Cortex of kidney (tissue), 1 donor: ENCODE measurements at places on chromosomes 13 and 19.

GRCh38 chr19:18062028-18062427 is 24.7 kb downstream of the IL12RB1 start:
- DNase-seq = no peak

DNA sequence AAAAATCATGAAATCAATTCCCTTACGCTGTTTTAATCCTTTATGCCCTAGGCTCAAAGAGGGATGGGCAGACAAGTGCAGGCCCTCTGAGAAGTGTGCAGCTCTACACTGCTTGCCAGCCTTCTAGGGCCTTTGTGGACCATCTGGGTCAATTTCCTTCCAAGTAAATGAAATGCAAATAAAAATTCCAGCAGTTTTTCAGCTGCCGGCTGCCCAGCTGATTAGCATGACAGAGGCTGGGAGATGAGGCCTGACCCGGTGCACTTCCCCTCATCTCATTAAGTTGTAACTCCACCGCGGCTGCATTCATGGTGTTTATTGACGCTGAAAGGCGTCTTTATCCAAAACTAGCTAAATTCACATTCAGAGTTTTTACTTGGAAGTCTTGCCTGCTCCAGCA is 47.5 kb upstream of the GSX1 start:
- no peak for DNase-seq

DNA sequence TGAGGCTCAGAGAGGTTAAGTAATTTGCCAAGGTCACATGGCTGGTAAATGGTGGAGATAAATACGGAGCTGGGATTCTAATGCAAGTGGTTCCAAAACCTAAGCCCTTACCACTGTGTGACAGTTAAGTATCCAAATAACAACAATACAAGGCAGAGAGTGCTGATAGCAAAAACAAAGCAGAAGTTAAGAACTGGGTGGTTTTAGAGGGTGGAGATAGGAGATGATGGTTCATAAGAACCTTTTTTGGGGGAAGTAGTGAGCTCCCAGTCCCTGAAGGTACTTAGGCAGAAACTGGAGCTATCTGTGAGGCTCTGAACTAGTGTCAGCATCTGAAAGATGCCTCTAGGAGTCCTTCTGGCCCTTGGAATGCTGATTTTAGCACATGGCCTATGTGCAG is 56.2 kb upstream of the UBE2L5 start:
- DNase-seq = no peak

DNA sequence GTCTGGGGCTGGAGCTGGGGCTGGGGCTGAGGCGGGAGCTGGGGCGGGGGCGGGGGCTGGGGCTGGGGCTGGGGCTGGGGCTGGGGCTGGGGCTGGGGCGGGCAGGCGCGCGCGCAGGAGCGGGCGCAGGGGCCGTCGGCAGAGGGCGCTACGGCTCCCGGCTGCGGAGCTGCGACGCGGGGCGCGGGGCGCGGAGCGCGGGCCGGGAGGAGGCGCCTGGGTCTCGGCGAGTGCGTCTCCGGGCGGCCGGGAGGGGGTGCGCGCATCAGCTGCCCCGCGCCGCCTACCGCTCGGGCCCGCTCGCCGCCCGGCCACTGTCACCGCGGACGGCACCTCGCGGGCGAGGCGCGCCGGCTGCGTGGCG is 422 bp upstream of the MTUS2 start:
- DNase-seq = no peak

DNA sequence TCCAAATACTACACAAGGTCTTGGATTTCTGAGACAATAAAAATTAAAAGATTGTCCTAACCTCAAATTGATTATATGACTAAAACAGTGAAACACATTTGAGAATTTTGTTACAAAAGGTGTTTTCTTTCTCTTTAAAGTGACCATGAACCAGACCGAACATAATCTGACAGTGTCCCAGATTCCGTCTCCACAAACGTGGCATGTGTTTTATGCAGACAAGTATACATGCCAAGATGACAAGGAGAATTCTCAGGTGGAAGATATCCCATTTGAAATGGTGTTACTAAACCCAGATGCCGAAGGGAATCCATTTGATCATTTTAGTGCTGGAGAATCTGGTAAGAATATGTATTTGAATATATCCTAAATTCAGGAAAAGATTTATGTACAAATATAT is 10.4 kb downstream of the GPR180 start:
- no peak for DNase-seq

GRCh38 chr13:99386495-99386894 is 79.3 kb upstream of the GPR183 start:
- no peak for DNase-seq

GRCh38 chr19:41861846-41862245 is 1.8 kb downstream of the RPS19 start:
- DNase-seq = no peak

- no peak for DNase-seq
Measured at GRCh38 chr19:16605553-16605994, 22.4 kb downstream of the MED26 start.

- no peak for DNase-seq
Measured at GRCh38 chr19:6958791-6959190, 62.4 kb downstream of the MBD3L2B start.

GRCh38 chr19:18590273-18591272 is 2.0 kb downstream of the REX1BD start:
- DNase-seq = no peak

DNA sequence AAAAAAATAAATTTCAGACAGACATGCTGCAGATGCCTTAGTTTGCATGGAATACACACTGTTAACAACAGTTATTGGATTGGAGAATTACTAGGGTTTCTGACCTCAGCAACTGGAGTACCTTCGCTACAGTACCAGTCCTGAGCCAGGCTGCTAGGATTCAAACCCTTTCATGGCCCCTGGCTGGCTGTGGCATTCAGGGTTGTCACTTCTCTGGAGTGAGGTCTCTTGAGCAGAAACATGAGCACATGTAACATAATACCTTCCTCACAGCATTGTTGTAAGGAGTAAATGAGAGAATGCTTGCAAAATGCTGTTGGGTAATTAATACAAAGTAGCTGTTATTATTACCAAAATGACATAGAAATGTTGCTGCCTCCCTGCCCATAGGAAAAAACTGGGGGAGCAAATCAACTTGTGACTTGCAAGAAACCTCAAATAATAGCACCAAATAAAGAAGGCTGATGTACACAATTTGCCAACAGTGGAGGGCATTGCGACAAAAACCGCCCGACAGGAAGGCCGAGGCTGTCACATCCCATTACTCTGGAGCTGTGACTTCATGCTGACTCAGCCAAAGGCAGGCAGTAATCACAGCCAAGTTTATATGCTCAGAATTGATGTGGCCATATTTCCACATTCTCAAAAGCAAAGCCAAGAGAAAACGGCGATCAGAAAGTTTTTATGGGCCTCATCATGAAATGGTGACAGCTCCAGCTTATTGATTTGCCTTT is 100.4 kb downstream of the RFC3 start:
- no peak for DNase-seq

- no peak for DNase-seq
Measured at GRCh38 chr19:41998246-41999020, 4.4 kb upstream of the ATP1A3 start.

DNA sequence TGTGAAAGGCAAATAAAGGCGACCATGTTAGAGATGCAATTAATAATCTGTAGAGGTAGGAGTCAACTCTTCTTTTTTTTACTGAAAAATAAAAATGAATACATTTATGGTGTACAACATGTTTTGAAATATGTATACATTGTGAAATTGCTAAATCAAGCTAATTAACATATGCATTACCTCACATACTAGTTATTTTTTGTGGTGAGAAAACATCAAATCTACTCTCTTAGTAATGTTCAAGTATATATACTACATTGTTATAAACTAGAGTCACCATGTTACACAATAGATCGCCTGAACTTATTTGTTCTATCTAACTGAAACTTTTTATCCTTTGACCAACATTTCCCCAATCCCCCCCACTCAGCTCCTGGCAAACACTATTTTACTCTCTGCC is 143.2 kb downstream of the POU4F1 start:
- DNase-seq = no peak

DNA sequence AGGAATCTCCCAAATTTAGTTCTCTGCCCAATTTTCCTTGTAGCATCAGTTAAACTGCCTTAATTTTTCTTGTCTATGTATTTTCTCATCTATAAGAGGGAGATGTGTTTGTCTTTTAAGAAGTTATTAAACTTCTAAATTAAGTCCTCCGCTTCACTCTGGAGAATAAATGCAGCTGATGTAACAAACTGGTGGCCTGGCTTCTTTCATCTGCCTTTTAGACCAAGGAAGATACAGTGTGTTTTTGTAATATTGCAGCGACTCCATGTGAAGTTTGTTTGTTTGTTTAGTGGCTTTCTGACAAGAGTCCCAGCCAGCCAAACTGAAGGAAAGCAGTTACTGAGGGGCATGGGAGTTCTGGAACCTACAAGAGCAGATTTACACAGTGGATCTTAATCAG is 56.4 kb downstream of the KLF12 start:
- DNase-seq = no peak

GRCh38 chr13:35266412-35266811 is 210.1 kb downstream of the MAB21L1 start:
- DNase-seq = no peak

DNA sequence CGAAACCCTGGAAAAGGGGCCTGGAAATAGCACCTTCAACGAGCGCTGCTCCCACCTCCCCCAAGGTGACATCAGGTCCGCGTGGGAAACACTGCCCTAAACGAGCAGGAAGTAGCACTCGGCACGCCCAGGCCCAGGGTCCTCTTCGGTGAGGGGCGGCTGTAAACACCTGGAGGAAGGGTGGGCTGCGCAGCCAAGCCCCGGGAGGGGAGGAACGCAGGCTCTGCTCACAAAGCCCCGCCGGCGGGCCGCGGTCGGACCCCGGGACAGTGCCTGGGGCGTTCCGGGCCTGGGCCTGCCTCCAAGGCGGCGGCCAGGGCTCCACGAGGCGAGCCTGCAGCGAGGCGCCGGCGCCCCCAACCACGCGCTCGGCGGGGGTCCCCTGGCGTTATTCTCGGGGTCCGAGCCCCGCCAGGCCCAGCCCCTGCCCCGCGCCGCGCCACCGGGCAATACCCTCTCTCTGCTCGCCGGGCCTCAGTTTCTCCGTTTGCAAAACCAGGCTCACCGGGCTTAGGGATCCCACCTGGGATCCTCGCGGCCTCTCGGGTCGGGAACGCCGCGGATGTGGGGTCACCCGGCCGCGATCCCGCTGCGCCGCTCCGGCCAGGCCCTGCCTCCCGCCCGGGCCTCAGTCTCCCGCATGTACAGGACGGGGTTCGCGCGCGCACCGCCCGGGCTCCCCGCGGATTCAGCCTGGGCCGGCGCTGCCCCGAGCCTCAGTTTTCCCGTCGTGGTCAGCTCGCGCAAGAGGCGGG is 630 bp downstream of the RNF126 start:
- no peak for DNase-seq

GRCh38 chr13:102771298-102772041 is 2.1 kb downstream of the TEX30 start:
- DNase-seq = no peak

GRCh38 chr19:49626226-49626625 is 13.7 kb downstream of the RRAS start:
- DNase-seq = no peak

GRCh38 chr13:78133511-78133910 is 214.9 kb upstream of the EDNRB start:
- no peak for DNase-seq

- no peak for DNase-seq
Measured at GRCh38 chr13:44373247-44373600, 400 bp upstream of the SERP2 start.

GRCh38 chr13:74569251-74569650 is 435.0 kb upstream of the KLF12 start:
- DNase-seq = no peak

DNA sequence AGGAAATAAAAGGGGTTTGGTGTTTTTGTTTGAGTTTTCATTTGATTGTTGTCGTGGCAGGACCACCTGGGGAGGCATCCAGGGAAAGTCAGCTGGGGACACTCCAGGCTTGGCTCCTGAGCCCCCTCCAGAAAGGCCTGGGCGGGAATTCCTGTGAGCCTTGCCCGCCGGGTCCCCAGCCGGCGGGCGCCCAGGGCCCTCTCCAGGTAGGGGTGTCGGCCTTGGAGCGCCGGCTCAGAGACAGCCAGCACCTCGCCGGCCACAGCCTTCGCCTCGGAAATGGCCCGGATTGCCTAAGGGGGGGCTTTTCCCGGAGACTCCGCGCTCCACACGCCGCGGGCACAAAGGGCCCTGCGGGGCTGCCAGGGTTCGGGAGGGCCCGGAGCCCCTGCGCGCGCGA is 125.0 kb downstream of the TNFRSF19 start:
- DNase-seq = no peak

GRCh38 chr13:37657134-37657533 is 58.6 kb upstream of the POSTN start:
- DNase-seq = no peak
